ENCODE measurements at places on chromosomes 4 and X.

DNA sequence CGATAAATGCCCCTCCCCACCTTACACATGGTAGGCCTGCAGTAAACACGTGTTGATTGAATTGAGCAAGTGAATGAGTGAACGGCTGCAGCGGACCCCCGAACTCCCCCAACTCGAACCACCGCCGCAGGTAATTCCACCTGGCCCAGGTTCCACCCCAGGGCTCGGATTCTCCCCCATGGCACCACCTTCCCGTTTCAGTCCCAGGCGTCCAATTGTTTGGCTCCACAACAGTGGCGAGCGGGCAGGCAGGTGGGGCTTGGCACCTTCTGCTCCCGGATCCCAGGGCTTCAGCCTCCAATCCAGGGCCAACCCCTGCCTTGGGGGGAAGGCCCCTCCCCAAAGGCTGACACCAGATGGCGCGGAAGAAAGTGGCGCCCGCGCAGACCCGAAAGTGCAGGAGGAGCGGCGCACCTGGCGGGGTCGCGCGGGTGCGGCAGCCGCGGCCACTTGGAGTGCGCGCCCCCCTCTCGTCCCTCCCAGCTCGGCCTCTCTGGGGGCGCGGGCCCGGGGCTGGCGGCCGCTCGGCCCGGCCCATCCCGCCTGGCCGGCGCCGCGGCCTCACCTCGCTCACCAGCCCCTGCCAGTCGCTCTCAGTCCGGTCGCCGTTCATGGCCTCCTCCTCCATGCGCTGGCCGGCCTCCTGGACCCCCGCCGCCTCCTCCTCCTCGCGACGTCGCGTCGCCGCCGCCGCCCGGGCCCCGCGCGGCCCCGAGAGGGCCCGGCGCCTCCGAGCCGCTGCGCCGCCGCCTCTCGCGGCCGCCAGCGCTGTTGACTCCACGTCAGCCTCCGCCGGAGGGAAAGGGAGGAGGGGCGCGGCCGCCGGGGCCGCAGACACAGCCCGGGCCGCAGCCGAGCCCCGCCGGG lies at the start of gene CCDC149:
TSS of gene CCDC149 (minus strand) at position 791 of the 867 bp plus-strand sequence. CDS start at position 613, 178 bp downstream.
- no peak for DNase-seq

DNA sequence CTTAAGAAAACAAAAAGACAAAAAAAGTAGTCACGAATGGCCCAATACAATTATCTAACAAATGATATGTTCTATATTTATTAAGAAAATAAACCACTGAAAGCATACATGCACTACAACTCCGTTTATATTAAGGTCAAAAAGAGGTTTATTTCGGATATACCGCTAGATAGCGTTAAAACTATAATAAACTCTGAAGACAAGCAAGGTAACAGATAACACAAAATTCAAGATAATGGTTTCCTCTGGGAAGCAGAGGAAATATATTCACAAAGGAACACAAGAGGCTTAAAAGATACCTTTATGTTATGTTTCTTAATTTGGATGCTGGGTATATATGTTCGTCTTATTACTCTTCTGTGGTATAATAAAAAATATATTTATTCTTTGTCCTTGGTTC lies 4.7 kb upstream of the FAM200B start:
- no peak for DNase-seq

- DNase-seq: no peak
Measured at GRCh38 chr4:932713-933070, 432 bp downstream of the TMEM175 start.

DNA sequence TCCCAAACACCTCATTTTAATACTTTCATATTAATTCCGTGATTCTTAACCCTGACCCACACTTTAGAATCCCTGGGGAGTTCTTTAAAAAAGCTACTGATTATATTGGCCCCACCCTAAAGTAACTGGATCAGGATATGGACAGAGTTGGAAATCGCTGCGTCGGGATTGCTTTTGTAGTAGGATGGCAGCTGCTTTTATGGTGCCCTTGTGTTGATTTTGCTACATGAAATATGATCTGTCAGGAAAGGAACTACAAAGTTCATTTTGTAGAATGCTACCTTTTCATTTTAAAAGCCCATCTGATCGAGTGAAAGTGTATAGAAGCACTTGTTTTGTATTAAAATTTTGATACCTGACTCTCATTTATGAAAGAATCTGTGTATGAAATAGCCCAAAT lies 43.6 kb downstream of the TMEM131L start:
- no peak for DNase-seq

- no peak for DNase-seq
Measured at GRCh38 chr4:17713779-17714178, 67.6 kb downstream of the FAM184B start.

DNA sequence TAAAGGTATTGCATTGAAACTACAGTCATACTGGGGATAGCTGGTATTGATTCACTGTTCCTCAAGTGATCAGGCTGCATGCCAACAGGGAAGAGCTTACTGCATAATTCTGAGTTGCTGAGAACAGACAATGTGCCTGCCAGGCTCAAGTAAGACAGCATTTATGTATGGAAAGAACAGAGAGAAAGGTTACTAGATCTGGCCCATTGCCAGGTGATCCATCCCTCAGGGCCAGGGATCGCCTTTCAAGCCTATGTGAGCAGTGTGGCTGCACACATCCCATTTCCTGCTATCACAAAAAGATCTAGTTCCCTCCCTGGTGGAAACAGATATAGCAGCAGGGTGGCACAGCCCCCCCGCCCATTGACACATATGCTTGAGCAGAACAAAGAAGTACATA lies 254.0 kb downstream of the TMA16 start:
- DNase-seq: no peak

GRCh38 chr4:12028258-12028657 lies 599.6 kb upstream of the HS3ST1 start:
- DNase-seq: no peak

DNA sequence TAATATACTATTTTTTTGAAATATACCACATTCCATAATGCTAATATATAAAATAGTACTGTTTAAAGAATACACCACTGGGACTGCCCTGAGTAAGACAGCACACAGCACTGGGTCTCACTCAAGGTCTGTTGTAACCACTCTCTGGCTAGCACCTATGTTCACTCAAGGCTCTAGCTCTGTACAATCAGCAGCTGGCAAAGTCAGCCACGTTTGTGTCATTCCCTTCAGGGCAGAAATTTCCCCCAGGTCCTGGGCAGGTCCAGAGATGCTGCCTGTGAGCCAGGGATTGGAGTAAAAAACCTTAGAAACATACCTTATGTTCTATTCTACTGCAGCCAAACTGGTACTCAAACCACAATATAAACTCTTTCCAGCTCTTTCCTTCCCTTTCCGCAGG lies 1160.2 kb upstream of the ADGRL3 start:
- DNase-seq: no peak

- no peak for DNase-seq
Measured at GRCh38 chr4:16082426-16083240, 1.2 kb downstream of the PROM1 start.

- DNase-seq: no peak
Measured at GRCh38 chr4:123924536-123924935, 527.9 kb downstream of the SPRY1 start.

- DNase-seq: no peak
Measured at GRCh38 chr4:103591841-103592240, 127.9 kb downstream of the TACR3 start.

- peak; percentile 39 for DNase-seq
Measured at GRCh38 chr4:3296651-3297050, 3.8 kb downstream of the RGS12 start.

DNA sequence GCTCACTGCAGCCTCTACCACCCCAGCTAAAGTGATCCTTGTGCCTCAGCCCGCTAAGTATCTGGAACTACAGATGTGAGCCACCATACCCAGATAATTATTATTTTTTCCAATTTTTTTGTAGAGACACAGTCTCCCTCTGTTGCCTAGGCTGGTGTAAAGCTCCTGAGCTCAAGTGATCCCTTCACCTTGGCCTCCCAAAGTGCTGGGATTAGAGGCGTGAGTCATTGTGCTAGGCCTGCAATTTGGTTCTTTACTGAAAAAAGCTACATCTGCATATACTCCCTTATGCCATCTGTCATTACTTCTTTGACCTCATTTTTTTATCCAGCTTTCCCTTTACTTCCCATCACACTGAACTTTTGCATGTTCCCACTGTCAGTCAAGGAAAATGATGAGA lies 2012.4 kb upstream of the IGFBP7 start:
- no peak for DNase-seq

- no peak for DNase-seq
Measured at GRCh38 chr4:146975036-146975435, 29.4 kb upstream of the TTC29 start.

GRCh38 chrX:7889680-7890079 lies 37.5 kb downstream of the PNPLA4 start:
- DNase-seq: no peak

DNA sequence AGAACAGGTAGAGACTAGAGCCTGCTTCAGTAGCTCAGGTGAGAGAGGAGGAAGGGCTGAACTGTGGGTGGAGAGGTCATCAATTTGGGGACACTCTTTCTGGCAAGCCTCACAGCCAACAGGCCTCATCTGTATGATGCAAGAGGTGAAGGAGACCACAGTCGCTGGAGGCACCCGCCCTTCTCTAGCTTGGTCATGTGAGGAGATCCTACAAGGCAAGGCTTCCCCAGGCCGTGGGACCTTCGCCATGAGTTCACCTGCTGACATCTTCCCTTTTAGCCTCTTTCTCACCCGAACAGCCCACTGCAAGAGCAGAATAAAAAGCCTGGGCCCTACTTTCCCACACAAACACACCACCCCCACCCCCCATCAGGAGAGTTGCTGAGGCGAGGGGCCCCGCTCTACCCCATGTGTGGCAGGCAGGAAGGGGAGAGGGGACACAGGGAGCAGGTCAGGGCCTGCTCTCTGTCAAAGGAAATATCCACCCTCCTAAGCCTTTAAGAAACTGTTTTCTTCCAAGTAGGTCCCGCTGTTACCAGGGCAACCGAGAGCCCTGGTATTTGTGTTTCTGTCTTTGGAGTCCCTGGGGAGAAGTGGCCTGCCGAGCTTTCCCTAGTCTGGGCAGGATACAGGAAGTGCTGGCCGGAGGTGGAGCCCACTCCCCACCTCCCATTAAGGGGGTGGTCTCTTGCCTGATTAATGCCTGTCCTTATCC lies 8.1 kb downstream of the RTL5 start:
- DNase-seq: no peak

- DNase-seq: peak; percentile 80
Measured at GRCh38 chrX:120365320-120365719, 3.4 kb downstream of the ATP1B4 start.

- no peak for DNase-seq
Measured at GRCh38 chr4:38673130-38673978, 9.4 kb downstream of the KLF3 start.

GRCh38 chrX:43450355-43450754 lies 205.7 kb upstream of the MAOA start:
- DNase-seq: no peak

- DNase-seq: no peak
Measured at GRCh38 chr4:143351149-143351691, 14.5 kb downstream of the GAB1 start.

DNA sequence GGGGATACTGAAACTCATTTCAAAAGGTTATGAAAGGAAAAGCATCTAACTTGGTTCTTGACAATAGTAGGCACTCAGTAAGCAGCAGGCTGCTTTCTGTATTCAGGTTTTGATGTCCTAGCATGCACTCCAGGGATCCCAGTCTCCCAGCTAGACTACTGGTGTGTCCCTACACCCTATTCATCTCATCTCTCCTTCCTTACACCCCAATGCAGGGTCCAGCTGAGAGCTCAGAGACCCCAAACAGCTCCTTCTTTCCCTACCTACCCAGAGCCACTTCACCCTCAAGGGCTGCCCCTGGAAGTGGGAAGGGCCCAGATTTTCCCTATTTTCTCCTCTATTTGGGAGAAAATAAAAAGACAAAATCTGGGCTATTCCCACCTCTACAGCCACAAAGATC lies 1.6 kb upstream of the EFNB1 start:
- no peak for DNase-seq

- no peak for DNase-seq
Measured at GRCh38 chrX:65509400-65509799, 25.2 kb downstream of the LAS1L start.

DNA sequence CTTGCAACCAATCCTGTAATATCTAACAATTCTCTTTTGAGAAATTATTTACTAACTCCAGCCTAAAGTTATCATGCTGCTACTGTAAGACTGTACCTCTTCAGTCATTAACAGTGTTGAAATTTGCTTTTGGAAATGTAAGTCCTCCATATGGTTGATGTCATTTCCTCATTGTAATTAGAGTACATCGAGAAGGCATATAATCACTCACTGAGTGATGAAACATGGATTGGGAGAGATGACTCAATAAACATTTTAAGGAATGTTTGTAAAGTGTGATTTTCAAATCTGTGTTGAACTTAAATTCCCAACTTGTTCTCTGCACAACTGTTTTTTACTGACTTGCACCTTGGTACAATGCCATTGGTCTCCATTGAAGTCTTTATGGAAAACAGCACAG lies 61.2 kb downstream of the HMGB2 start:
- no peak for DNase-seq

DNA sequence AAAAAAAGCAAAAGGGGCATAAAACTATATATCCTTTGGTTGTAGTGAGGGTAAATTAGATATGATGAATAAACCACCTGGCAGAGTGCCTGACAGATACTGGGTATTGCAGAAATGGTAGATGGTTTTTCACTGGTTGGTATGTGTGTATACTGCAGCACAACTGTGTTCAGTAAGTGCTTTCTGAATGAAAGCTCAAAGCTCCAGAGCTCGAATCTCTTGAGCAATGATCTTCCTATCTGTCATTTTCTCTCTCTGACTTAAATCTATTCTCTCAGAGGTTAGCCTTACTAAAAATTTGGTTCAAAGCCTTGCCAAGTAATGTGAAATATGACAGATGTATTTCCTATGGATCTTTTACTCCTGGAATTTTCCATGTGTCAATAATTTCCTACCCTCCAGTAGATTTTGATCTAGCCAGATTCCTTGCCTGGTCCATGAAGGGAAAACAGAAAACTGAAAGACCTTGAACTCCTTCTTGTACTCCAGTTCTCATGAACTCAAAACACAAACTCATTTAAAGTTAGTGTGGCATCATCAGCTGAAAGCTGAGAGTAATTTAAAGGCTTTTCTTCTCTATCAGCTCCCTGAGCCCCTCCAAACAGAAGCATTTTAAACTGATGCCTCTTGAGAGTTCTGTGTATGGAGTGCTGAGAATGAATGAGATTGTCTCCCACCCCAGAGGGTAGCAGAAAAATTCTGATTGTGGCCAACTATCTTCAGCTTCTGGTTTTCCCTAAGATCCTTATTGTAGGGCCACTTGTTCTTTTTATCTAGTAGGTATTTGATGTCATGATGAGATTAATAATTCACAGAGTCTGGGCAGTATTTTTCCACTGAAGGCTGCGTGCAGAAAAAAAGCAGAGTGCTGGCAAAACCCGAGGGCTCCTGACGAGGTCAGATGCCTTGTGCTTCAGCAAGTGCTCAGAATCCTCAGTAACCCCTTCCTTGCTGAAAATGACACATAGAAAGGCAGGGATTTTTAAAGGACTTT lies 363.4 kb upstream of the BOD1L1 start:
- no peak for DNase-seq

- DNase-seq: peak; percentile 30
Measured at GRCh38 chr4:8310306-8310705, 40.8 kb downstream of the HTRA3 start.
